SHP77 (cell line): ENCODE measurements at places on chromosomes 4 and X.
A peak's percentile ranks its signal among the peaks of the same experiment; 100 is the strongest.

- no peak for DNase-seq
Measured at GRCh38 chr4:30744957-30745640, 24.9 kb downstream of the PCDH7 start.

- DNase-seq = peak; percentile 93
Measured at GRCh38 chr4:140373328-140374129, at the start of gene SCOC. SCOC (plus strand) TSS chr4:140373646; CDS start chr4:140379171, 5,525 bp downstream.

- peak; percentile 3 for DNase-seq
Measured at GRCh38 chrX:12901486-12901885, 4.9 kb upstream of the TLR8 start.

GRCh38 chrX:104172788-104173187, 6.5 kb downstream of the FAM199X start:
- no peak for DNase-seq

GRCh38 chr4:17166954-17167353, 268.5 kb upstream of the LDB2 start:
- DNase-seq = no peak

- no peak for DNase-seq
Measured at GRCh38 chr4:40908297-40908696, 158.5 kb downstream of the NSUN7 start.

DNA sequence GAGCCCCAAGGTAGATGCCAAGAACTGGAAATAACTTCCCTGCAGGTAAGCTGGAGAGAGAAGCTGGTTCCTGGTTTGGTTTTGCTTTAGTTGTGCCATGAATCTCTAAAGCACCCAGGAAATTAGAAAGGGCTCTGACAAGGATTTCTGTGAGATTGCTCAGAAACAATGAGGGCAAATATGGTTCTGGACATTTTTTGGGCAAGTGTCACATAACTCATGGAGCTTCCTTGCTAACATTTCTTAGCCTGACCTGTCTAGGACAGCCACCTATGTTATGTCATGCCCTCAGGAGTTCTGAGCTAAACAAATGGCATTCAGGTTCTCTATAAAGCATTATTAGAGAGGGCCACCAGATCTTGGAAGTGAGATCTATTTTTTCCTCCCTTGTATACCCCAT, 131.8 kb downstream of the GUCY2F start:
- DNase-seq = no peak

- no peak for DNase-seq
Measured at GRCh38 chr4:99180382-99181070, 36.4 kb upstream of the ADH4 start.

DNA sequence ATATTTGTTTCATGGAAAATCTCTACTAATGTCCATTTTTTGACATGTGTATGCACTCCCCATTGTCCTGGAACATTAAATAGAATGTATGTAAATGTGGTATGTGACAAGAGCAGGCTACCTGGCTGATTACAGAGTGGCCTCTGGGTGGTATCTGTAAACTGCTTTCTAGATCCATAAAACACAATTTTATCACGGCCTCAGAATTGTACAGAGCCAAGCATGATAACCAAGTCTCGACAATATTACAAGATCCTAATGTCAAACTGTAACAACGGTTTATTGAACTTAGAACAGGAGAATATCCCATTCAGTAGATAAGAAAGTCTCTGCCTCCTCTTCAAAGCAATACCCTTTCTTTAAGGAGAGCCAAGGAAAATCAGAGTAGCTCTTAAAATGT, 212.4 kb downstream of the PCDH7 start:
- no peak for DNase-seq

DNA sequence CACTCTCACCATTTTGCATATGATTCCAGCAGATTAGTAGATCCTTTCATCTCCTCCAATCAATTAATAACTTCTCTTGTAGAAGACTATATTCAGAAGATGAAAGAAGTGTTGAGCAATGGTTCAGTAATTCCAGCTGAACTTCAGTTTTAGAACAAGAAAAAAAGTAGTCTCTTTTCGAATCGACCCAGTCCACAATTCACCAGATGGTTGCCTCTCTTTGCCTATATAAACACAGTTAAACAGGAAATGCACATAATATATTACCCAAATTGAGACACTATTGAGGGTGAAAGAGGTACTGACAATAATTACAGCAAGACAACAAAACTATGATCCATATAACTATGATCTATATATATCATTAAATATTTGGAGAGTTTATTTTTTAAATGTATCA, 16.8 kb upstream of the FAM241A start:
- DNase-seq = no peak

GRCh38 chrX:104343428-104344129, 88.8 kb upstream of the ESX1 start:
- DNase-seq = peak; percentile 16

- DNase-seq = no peak
Measured at GRCh38 chr4:108821351-108821930, 58.6 kb upstream of the ETNPPL start.

DNA sequence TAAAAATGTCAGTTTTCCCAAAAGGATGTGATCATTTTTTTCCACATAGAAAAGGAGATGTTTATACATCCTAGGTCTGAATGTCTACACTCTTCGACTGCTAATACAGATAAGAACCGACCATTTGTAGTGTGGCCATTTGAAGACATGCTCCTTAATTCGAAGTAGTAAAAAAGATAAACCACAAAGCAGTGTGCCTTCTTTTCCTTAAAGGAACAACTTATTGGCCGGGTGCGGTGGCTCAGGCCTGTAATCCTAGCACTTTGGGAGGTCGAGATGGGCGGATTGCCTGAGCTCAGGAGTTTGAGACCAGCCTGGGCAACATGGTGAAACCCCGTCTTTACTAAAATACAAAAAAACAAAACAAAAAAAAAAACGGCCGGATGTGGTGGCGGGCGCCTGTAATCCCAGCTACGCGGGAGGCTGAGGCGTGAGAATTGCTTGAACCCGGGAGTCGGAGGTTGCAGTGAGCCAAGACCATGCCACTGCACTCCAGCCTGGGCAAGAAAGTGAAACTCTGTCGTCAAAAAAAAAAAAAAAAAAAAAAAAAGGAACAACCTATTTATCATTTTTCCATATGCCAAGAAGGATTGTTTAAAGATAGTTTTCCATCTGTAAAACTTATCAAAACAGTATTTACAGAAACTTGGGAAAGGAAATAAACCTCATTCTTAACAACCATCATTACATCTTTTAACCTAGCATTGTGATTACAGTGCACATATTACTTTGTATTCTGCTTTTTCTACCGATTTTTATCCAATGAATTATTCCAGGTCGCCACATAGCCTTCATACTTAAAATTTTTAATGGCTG, 2.6 kb downstream of the INTS6L start:
- no peak for DNase-seq

DNA sequence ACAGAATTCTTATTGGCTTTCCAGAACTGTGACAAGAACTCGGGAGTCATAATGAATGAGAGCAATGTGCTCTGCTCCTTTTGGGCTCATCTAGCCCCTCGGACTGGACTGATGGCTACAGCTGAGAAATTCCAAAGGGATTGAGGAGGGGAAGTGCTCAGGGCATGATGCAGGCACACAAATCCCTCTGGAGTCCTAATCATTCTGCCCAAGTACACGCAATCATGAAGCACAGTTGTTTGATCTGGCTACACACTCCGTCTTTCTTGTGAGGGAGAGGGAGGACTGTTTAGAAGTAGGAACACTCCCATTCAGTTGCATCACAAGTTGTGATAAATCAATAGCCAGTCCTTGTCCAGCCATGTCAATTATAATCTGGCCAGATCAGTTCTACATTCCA, 237.5 kb downstream of the COL25A1 start:
- DNase-seq = no peak

DNA sequence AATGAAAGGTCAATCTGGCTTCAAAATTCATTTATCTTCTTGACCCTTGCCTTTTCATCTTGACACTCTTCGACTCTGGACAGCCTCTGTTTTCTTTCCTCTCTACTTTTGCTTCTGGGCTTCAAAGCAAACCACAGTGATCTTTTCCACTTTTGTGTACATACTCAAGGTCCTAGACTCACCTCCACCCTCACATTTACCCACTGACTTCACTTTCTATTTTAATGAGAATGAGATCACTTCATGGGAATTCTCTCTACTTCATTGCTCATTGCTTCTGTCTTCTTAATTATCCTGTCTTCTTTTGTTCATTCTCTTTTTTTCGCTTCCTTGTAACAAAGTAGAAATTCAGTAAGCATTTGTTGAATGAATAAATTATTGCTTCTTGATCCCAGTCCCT, 330.1 kb upstream of the HAND2 start:
- no peak for DNase-seq

DNA sequence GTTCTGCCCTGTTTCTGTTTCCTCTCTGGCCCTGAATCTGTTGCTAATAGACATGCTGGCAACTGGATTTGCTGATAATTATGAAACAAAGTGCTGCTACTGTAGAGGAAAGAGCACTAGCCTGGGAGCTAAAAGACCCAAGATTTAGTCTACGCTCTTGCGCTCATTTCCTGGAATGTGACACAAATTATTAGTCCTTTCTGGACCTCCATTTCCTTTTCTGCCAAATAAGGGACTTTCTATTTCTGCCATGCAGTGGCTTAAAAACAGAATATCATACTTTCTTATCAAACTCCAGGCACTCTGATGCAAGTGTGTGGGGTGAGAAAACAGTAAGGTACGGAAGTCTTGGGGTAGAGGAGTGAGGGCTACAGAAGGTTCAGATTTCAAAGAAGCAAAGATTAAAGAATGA, 48.3 kb upstream of the GPR174 start:
- DNase-seq = no peak

- no peak for DNase-seq
Measured at GRCh38 chr4:114654592-114654991, 56.0 kb downstream of the UGT8 start.

DNA sequence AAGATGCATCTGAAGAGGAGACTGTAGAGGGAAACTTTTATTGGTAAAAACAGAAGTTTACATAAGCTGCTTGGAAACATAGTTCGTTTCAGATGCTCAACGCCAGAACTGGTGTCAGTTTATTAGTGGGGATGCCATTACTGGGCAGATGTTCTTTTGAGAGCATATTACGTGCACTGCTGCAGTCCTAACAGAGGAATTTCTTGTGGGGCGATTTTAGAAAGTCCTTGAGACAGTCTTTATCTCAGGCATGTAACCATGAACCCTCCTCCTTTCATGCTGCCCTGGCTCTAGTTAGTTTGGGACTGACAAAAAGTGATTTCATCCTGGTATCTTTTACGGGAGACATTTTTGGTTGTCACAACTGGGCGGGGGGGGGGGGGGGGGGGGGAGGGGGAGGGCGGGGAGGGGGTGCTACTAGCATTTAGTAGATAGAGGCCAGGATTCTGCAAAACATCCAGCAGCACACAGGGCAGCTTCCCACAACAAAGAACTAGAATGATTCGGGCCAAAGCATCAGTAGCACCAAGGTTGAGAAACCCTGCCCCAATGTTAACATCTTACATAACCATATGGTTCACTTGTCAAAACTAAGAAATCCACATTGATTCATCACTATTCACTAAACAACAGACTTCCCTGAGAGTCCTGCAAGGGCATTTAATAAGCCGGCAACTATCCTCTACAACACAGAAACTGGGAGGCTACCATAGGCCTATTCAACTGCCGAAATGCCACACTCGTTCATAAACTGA, 118.6 kb upstream of the FTHL17 start:
- DNase-seq = no peak

GRCh38 chr4:28287831-28288233, 1427.2 kb downstream of the STIM2 start:
- DNase-seq = no peak

- no peak for DNase-seq
Measured at GRCh38 chrX:13721819-13722519, 12.5 kb downstream of the TRAPPC2 start.

DNA sequence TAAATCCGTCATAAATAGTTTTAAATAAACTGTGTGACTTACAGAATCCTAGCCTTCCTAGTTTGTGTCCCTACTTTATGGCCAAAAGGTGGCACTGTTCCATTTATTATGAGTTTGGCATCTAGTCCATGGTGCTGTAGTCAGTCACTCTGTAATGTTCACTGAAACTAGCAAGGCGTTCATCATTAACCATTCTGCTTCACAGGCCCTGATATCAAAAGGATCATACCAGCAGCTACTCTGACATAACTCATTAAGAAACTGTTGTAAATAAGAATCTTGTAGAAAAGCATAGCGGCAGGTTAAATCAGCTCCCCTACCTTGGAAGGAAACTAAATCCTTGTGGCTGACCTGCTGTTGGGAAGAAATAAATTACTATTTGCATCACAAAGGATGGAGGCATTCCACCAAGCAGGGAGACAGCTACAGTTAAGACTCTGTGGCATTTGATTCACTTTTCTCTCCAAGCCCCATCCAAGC, 919.6 kb upstream of the DIAPH2 start:
- peak; percentile 11 for DNase-seq

DNA sequence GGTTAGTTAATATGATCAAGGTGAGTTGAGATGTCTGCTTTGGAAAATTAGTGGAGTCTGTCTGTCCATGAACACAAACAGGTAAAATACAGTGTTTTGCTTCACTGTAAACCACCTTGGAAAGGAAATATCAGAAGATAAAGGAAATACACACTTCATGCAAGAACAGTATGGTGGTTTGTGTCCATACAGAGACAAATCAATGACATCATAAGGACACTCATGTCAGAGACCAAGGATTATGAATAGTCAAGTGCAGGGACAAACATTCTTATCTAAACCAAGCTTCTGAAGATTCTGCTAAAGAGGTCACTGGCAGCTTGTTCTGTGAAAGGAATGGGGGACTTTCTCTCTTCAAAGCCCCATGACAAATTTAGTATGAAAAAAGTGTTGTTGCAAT, 322.9 kb upstream of the F9 start:
- no peak for DNase-seq

DNA sequence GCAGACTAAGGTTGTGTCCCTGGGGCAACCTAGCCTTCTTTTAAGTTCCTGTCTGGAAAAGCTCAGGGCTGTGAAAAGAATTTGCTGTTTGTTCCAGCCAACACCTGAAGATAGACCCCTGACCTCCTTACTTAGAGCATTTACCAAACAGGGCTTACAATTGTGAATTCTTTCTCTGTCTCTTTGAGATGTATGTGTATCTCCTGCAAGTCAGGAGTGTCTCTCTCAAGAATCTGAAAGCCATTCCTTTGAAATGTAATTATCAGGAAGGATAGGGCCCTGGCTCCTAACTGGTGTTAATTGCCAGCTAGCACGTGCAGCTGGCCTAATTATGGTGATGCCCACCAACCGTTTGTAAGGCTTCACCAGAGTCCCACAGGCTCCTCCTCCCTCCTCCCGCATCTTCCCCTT, 18.2 kb downstream of the CCNG2 start:
- no peak for DNase-seq

DNA sequence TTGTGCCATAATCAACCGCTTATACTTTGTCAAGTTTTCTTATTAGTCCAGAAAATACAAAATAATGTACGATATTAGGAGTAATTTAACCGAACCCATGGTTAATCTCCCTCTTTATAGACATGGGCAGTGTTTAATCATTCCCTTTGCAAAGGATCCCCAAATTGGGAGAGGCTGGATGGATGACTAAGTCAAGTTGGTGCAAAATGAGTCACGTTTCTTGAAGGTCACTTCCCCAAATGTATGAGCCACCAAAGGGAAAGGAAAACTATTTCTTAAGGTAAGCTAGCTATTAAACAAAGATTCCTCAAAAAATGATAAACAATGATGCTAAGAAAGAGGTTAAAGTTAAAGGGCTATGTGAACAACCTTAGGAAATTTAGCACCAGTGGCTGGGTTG, 17.5 kb downstream of the MAML3 start:
- no peak for DNase-seq

- peak; percentile 43 for DNase-seq
Measured at GRCh38 chr4:60923075-60923474, 277.1 kb upstream of the ADGRL3 start.

- DNase-seq = no peak
Measured at GRCh38 chrX:7606039-7606652, 236.8 kb upstream of the VCX start.
